D341Med (cell line): ENCODE measurements at places on chromosomes 1 and 21.

GRCh38 chr1:205588636-205589035 is 43.2 kb downstream of the ELK4 start:
- DNase-seq: peak; percentile 58

- peak; percentile 77 for DNase-seq
These were observed 21.5 kb downstream of the STPG1 start for GRCh38 chr1:24391882-24392603.

DNA sequence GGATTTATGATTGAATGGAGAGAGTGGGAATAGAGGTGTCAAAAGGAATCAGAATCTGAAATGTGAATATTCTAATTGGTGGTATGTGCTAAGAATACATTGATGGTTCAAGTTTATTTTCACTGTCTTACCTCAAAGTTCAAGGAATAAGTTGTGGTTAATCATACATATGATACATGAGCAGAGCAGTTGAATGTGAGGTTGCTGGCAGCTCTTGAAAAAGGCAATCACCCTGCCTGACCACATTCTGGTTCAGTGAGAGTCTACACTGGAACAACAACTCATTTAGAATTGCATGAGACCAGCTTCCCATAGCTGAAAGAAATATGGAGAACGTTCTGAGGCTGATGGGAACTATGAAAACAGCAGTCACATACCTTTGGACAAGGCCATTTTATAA is 68.3 kb upstream of the ARHGAP29 start:
- no peak for DNase-seq

DNA sequence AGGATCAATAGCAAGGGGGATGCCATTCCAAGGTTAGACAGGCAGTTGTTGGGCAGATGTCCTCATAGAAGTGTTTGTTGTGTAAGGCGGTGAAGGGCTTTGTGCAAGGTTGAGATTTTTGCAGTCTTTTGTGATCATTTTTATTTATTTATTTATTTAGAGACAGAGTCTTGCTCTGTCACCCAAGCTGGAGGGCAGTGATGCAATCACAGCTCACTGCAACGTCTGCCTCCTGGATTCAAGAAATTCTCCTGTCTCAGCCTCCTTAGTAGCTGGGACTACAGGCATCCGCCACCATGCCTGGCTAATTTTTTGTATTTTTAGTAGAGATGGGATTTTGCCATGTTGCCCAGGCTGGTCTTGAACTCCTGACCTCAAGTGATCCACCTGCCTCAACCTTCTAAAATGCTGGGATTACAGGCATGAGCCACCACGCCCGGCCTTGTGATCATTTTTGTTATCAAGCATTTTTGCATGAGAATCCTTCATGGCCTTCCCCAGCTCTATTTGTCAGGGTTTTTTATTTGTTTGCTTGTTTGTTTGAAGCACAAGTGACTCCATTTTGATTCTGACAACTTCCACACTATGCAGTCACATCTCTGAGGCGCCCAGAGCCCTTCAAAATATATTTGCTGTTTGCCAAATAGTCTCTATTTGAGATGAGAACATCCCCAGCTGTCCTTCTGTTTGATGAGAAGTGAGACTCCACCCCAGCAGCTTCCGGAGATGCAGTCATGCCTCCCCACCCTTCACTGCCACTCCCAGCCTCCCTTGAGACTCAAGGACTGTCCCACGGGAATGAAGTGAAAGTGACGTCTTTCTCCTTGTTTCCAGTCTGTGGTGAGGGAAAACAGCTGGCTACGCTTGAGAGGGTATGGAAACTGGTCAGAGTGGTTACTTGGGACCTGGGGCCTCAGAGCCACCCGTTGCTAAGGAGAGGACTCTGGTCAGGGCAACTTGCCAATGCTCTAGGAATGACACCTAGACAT is 38.0 kb downstream of the TMEM50B start:
- DNase-seq: peak; percentile 58

DNA sequence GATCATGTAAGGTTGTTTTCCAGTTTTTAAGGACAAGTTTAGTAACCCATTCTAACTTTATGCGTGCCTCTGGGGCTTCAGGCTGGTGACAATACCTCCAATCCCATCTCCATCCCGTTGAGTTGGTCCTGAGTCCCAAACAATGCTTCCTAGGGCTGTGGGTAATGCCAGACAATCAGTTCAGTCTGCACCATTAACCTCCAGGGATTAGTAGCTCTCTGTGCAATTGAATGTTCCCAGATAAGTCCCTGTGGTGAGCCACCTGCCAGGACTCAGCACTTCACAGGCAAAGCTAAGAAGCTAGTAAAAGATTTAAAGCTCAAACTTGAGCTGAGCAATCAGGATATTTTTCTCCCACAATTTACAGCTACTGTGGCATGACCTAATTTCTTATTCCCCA is 462.2 kb upstream of the PTBP2 start:
- DNase-seq: peak; percentile 81

DNA sequence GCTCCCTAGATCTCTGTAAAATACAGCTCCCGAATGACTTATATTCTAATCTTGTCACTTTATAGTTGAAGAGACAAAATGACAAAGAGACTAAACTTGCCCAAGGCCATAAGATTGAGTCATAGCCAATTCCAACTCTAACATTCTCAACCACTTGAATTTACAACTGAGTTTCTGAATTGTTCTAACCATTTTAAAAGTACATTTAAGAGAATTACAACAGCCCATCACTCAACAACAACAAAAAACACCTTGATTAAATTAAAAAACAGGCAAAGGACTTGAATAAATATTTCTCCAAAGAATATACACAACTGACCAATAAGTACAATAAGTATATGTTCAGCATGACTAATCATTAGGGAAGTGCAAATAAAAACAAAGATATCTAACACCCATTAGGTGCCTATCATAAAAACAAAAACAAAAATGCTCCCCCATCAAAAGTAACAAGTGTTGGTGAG is 8.7 kb upstream of the ADCY10 start:
- DNase-seq: no peak

- peak; percentile 57 for DNase-seq
These were observed at the start of gene OPRD1 for GRCh38 chr1:28811766-28812668. OPRD1 (plus strand) TSS chr1:28812170; CDS start chr1:28812384, 214 bp downstream.

DNA sequence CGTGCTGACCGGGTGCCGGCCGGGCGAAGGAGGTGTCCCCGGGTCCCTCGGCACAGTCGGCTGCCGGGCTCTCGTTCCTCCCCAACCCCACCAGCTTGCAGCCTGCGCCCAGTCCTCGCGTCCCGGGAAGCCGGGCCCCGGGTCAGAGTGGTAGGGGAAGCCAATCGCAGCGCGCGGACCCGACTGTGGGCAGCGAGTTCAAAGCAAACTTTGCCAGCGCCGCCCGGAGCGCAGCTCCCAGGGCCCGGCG is 328 bp downstream of the MYCL start:
- no peak for DNase-seq

DNA sequence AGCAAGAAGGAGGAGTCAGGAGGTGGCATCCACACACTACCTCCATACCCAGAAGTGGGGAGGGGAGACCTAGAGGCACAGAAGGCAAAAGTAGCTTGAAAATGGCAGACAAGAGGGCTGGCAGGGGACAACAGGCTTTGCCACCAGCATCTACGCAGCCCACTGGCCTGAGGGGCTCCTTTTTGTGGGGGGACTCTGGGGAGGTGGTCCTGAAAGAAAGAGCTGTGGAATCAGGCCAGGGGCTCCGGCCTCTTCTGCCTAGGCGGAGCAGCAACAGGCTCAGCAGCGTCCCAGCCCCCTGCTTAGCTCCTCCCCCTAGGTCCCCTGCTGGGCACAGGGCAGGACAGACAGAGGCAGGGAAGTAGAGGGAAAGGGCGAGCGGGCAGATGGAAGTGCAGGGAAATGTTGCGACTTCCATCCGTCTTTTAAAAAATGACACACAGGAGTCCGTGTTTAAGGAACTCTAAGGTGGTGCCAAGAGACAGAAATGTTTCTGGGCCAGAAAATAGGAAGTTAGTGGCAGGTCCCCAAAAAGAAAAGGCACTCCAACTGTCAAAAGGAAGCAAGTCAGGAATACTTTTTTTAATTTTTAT is 10.0 kb upstream of the LEFTY2 start:
- no peak for DNase-seq

- no peak for DNase-seq
These were observed 1.1 kb downstream of the TBX19 start for GRCh38 chr1:168281603-168282325.

- no peak for DNase-seq
These were observed 38.5 kb upstream of the FAM131C start for GRCh38 chr1:16111771-16112595.

DNA sequence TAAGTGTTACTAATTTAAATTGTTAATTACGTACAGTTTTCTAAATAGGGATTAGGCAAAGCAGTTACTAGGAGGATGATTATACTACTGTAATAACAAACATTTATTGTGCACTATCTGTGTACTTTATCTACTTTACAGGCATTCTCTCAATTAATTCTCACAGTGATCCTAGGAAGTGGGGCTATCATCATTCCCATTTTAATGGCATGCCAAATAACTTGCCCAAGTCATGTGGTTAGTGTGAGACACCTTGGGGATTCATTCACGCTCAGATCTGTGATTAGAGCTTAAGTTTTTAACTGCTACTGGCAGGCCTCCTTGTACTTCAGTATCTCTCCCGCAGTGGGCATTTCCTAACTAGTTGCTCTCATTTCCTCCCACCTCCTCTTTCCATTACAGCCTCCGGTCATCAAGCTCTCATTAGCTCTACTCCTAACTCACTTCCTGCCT is 11.5 kb downstream of the PHLDA3 start:
- no peak for DNase-seq

GRCh38 chr1:21361506-21361905 is 71.2 kb upstream of the ECE1 start:
- no peak for DNase-seq

GRCh38 chr1:41538741-41539417 is 54.4 kb upstream of the EDN2 start:
- no peak for DNase-seq

GRCh38 chr1:33180226-33180910 is 1.5 kb downstream of the TRIM62 start:
- peak; percentile 96 for DNase-seq

GRCh38 chr1:41902159-41902577 is 16.6 kb downstream of the HIVEP3 start:
- DNase-seq: no peak

DNA sequence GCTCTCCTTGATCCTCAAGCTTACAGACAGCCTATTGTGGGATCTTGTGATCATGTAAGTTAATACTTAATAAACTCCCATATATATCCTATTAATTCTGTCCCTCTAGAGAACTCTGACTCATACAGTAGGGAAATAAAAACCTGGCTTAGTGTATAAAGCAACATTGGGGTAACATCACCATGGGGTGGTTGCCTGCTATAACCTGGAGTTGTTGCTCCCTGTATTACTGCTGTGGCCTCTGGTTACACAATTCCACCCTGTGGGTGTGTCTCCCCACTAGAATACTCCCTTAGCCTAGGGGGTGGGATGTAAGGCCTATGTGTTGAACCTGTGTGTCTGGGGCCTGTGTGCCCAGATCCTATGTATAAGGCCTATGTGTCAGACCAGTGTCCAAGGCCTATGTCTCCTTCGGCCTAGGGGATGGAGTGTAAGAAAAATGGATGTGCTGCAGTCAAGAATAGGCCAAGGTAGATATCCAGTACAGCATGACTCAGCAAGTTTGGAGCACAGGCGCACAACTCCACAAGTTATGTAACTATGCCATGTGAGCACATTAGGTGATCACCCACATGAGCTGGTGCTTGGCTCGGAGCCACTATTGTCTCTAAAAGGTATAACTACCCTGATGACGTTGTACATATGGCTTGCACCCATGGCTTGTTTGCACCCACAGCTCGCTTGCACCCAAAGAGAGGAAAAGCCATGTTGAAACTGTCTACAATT is 96.8 kb upstream of the C1orf21 start:
- no peak for DNase-seq

DNA sequence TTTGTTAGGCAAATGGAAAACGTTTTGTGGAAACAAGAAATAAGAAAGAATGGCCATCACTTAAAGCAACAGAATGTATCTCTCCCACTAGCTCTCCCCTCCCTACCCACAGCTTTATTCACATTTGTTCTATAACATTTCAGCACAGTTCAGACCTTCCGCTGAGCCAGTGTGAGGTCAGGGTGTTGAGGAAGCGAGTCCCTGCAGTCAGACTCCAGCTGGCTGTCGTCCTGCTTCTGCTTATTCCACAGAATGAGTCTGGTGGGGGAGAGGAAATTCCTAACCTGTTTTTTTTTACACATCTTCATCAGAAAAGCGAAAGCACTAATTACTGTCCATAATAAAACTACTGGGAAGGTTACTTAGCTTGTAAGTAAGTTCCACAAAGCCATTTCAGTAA is 39.0 kb downstream of the MRPL39 start:
- DNase-seq: no peak

DNA sequence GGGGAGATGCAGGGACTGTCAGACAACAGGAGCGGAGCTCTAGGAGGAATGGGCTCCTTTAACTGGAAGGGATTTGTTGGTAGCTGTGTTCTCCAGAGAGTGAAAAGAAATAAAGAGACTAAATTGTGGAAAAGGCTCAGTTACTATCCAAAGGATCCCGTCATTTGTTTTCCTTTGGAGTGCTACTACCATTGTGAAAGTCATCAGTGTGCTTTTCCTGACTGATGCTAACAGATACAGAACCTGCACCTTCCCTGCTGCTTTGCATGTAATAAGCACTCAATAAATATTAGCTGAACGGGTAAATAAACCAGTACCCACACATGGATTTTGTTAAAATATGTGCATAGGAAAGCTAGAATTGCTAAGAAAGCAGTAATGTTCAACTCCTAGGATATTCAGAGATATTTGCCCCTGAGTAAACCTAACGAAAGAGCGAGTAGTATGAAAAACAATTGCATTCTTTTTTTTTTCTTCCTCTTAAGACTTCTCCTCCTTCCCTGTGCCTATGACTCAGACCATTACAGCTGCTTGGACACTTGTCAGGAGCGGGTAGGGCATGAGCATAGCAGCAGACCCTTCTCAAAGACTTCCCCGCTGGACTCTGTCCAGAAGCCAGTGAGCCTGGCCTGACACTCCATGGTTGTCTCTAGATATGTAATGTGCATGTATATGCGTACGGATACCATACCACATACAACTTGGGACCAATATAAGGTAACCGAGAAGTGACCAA is 41.7 kb downstream of the PTGFRN start:
- no peak for DNase-seq

GRCh38 chr1:9350960-9351359 is 58.3 kb downstream of the SPSB1 start:
- no peak for DNase-seq

- DNase-seq: no peak
These were observed 19.5 kb downstream of the SDCCAG8 start for GRCh38 chr1:243275316-243275715.

GRCh38 chr1:237700181-237700580 is 190.5 kb downstream of the ZP4 start:
- DNase-seq: no peak

- DNase-seq: no peak
These were observed 10.1 kb upstream of the CNN3 start for GRCh38 chr1:94936861-94937620.
